Activated CD4-positive, alpha-beta T cell treated with anti-CD3 and anti-CD28 coated beads, Interleukin-2, amount 50 U/mL, for 48 hours (primary cell): ENCODE measurements at places on chromosomes 12 and 14.

DNA sequence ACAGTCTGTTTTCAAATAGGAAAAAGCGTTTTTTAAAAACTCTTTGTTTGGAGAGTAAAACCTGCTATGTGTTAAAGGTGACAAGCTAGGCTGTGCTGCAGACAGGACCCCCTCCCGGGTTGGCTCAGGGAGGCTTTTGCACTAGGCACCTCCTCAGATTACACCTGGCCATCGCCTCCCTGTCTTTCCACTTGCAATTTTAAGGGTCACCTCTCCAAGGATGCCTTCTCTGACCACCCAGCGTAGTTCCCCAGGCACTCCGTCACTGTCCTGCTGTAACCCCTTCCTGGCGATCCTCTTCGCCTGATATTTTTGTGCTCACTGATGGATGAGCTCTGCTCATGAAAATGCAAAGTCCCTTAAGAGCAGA lies 80.7 kb downstream of the NTF3 start:
- DNase-seq = no peak

- DNase-seq = peak; percentile 81
Observed at GRCh38 chr12:67268335-67268895, 743 bp upstream of the CAND1 start.

DNA sequence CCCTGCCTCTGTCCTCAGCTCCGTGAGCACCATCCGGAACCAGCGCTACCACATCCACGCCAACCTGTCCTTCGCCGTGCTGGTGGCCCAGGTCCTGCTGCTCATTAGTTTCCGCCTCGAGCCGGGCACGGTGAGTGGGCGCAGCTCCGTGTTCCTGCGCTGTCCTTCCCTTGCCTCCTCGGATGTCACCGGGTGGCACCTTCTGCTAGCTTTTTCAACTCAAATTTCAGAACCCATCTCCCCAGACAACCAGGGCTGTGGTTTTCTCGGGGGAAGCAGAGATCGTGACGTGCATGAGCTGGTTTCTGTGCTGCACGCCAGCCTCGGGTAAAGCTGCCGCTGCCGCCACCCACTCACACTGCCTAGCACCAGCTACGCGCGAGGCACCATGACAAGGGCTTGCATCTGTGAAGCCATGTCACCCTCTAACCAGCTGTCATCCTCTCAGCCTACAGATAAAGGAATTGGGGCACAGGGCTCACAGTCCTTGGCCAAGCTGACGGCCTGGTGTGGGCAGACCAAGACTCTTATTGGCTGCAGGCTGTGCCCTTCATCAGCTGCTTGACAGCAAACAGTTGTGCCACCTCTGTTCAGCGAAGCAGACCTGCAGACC lies 152.1 kb downstream of the ADGRD1 start:
- DNase-seq = peak; percentile 72

DNA sequence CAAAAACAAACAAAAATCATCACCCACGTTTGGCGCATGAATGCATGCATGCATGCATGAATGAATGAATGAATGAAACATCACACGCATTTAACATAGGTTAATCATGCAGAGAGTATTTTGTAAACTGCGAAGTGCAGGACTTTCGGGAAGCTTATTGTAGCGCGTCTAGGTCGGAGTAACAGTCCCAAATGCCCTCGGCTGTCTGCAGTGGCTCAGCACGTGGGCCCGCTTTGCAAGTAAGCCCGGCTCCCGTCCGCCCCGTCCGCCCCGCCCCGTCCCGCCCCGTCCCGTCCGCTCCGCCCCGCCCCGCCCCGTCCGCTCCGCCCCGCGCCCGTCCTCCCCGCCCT lies 263 bp upstream of the IFT81 start:
- DNase-seq = no peak

DNA sequence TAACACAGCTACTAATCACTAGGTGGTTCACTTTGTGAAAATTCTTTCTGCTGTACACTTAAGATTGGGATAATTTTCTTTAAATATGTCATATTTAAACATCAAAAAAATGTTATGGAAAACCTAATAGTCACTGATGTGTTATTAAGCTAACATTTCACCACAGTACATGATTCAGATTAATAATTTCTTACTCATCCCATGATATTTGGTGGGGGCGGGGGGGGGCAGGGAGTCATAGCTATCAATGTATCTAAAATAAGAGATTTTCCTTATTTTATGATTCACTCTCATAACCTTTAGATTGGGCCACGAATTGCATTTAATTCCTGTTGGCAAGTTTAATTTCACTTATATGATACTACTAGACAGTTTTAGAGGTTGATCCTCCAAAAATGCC lies 88.8 kb downstream of the KCNH5 start:
- no peak for DNase-seq

DNA sequence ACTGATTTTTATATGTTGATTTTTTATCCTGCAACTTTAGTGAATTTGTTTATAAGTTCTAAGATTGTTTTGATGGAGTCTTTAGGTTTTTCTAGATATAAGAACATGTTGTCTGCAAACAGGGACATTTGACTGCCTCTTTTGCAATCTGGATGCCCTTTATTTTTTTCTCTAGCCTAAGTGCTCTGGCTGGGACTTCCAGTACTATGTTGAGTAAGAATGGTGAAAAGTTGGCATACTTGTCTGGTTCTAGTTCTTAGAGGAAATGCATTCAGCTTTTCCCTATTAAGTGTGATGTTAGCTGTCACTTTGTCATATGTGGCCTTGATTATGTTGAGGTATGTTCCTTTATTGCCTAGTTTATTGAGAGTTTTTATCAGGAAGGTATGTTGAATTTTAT lies 68.1 kb downstream of the ERC1 start:
- no peak for DNase-seq

DNA sequence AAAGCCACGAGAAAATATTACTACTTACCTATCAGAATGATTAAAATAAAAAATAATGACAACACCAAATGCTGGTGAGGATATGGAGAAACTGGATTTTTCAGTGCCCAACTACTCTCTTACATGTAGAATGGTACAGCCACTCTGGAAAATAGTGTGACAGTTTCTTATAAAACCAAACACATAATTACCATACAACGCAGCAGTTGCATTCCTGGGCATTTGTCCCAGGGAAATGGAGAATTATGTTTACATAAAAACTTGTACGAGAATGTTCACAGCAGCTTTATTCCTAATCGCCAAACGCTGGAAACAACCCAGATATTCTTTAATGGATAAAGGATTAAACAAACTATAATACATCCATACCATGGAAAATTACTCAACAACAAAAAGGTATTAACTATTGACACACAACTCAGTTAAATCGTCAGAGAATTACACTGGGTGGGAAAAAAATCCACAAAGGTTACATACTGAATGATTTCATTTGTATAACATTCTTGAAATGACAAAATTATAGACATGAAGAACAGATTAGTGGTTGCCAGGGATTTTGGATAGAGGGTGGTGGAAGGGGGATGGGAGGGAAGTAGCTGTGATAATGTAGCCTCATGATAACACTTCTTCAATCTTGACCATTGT lies 35.4 kb downstream of the TAOK3 start:
- DNase-seq = no peak

DNA sequence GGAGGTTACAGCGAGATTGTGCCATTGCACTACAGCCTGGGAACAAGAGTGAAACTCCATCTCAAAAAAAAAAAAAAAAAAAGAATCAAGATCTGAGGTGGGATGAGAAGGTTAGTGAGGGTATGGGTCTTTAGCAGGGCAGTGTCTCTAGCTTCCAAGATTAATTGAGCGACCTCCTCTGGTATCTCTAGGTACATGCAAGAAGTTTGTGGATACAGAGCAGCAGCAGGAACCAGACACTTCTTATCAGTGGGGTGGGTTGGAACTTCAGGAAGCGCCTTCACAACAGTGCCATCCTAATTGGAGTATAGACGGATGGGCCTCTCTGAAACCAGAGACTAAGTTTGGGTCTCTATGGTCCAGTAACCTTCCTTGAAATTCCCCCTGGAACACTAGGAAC lies 51.9 kb upstream of the CISTR start:
- no peak for DNase-seq

DNA sequence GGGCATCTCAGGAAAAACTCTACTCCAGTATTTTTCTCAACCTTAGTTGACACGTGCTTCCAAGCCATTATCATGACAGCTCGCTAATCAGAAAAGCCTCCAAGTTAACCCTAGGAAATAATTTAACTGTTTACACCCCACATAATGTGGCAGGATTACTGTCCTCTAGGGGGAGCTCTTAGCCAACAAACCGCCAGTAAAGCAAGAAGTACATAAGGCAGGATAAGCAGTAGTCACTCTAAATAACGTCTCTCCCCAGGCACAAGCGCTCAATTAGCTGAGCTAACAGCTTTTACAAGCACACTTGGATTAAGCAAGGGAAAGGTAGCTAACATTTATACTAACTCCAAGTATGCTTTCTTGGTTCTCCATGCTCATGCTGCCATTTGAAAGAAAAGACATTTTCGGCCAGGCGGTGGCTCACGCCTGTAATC lies 22.8 kb downstream of the APOBEC1 start:
- DNase-seq = no peak

DNA sequence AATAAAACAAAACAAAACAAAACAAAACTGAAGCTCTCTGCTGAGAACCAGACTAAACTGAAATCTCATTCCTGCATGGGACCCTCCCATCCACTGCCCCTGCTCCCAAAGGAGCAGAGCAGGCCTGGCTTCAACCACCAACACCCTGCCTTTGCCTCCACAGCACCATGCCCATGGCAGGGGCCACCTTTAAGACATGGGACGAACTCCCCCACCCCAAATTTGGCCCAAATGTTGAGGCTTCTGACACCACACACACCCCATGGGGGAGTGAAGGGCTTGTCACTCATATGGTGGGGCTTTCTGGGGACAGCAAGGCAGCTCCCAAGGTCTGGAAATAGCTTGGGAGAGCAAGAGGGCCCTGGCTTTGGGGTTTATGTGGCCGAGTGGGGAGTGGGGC lies 177.2 kb downstream of the KIF26A start:
- DNase-seq = no peak

DNA sequence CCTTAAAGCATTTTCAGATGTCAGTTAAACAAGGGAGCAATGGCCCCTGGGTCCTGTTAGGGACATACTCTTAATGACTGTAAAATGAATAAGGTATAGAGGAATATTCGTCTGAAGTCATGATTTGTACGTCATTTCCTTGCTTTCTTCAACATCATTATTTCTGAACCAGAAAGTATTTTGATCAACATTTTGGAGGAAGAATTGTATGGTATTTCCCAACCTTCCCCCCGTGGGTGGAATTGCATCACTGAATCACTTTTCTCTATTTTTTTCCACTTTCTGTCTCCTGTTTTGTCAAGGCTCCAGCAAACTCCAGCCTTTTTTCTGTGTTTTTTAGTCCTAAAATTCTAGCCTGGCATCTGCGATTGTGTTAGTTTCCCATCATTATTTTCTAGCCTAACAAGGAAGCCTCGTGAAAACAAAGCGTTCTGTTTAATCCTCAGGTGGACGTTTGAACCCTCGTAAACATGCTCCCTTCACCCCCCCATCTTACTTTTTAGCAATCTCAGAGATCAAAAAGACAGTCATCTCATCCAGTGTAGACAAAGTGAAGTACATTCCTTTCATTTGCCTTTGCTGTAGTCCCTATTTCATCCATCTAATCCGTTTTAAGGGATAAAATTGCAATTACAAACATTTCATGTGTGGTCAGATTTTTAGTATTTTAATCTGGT lies 62.3 kb downstream of the ETV6 start:
- DNase-seq = no peak

DNA sequence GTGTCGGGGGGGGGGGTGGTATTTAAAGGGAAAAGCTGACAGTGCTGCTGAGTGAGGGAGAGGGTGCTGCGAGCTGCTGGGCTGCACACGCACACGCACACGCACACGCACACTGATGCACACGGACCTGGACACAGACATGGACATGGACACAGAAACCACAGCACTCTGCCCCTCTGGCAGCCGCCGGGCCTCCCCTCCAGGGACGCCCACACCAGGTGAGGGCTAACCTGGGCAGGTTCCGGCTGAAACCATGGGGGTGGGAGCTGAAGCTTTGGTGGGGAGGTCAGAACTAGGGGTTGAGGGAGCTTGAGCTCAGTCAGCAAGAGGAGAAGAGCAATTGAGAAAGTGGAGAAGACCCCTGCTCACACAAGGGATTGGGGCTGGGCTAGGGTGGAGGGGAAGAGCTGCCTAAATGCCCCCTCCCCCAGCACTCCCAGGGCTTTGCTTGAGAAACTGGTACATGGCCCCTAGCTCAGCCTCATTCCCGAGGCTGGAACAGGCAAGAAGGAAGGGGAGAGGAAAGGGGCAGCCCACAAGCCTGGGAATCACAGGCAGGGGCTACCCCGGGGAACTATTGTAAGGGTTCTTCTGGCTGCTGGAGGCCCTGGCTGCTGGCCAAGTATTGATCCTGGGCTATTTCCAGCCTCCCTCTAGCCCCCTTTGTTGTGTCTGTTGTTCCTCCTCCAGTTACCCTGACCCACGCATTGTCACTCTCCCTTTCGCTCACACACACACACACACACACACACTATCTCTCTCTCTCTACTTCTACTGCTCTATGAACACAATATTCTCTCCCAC lies at the start of gene REM2:
Gene REM2, plus strand, starts transcription at position 50 of the 804 bp plus-strand sequence. Its CDS starts 66 bp downstream, at position 116.
- DNase-seq = no peak

- DNase-seq = no peak
Observed at GRCh38 chr12:131074221-131075083, 120.7 kb downstream of the ADGRD1 start.

GRCh38 chr14:32345311-32345791 lies 16.3 kb downstream of the AKAP6 start:
- no peak for DNase-seq
